ENCODE measurements at places on chromosomes 4 and X.

DNA sequence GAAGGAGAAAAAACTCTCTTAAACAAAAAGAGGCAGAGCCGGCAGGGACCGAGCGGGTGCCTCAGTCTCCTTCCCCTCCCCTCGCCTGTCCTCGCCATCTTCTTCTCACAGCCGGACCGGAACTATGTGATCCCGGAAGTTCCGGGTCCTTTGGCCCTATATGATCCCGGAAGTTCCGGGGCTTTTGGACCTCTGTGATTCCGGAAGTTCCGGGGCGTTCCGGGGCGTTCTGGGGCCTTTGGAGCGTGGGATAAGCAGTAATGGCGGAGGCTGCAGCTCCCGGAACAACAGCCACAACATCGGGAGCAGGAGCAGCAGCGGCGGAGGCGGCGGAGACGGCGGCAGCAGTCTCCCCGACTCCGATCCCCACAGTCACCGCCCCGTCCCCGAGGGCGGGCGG, 98.9 kb upstream of the MED14 start:
- DNase-seq: no peak

DNA sequence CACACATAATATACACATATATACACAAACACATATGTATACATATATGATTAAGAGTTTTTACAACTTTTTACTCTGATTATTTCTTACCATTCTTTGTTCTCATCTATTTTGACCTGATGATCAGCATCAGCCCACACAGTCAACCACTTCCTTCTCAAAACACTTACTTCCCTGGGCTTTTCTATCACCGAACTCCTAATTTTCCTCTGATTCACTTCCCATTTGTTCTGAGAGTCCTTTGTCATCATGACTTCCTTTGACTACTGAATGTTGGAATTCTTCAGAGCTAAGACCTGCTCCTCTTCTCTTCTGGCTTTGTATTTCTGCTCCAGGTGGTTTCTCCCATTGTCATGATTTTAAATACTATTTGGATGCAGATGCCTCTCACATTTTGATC, 209.5 kb upstream of the AFF2 start:
- no peak for DNase-seq

DNA sequence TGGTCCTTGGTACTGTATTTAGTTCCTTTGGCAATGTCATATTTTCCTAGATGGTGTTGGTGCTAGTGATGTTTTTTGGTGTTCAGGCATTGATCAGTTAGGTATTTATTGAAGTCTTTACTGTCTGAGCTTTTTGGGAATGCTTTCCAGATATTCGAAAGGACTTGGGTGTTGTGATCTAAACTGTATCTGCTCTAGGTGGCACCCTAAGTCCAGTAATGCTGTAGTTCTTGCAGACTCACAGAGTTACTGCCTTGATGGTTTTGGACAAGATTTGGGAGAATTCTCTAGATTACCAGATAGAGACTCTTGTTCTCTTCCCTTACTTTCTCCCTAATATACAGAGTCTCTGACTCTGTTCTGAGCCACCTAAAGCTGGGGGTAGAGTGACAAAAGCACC, 513.6 kb upstream of the PITX2 start:
- DNase-seq: peak; percentile 54

GRCh38 chr4:8320386-8320750, 50.8 kb downstream of the HTRA3 start:
- no peak for DNase-seq

DNA sequence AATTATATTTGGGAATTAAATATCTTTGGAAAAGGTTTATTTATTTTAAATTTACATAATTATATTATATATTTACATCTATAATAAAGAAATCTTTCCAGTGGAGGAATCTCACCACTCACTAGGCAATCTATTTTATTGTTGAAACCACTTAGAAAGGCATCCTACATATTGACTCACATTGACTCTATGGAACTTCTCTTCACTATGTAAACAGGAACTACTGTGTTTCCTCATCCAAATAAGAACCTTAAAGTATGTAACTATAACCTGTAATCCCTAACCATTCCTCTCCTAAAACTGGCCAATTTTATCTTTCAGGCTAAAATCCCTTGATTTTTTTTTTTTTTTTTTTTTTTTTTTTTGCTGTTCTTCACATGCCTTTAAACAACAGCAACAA, 268.7 kb downstream of the MAPK10 start:
- peak; percentile 45 for DNase-seq

DNA sequence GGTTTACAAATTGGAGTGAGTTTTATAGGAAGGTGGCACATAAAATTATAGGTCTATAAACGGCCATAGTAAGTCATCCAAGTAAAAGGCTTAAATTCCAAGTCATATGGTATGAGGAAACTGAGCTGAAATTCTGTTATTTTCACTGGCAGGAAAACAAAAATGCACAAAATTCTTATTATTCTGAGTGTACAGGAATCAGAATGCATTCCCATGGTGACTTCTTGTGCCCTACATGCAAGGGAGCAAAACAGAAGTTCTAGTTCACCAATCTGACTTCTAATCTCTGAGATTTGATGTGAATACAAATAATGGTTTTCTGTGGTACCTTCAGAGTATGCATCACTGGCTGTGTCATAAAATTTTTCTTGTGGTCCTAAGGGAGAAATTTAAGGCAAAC, 102.9 kb downstream of the CLCN4 start:
- no peak for DNase-seq

- no peak for DNase-seq
Observed at GRCh38 chr4:154516318-154517029, 24.9 kb upstream of the DCHS2 start.

DNA sequence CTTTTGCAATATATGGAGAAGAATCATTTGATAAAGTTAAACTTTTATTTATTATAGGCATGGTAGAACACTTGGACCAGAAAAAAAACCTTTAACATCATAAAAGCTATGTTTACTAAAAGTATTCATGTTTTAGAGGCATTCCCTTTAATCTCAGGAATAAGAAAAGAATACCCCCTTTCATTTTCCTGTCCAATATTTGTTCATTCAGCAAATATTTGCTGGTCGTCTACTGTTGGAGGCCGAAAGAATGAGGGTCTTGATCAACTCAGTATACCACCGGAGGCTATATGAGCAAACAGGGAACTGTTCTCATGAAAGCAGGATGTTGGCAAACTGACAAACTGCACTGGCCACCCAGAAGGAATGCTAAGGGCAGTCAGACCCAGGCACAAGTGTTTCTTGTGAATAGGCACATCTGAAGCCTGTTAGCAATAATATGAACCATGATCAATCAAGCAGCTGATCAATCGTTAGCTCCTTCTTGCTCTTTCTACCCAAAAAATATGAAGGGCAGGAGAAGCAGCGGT, 480.8 kb upstream of the FAT1 start:
- DNase-seq: peak; percentile 27

DNA sequence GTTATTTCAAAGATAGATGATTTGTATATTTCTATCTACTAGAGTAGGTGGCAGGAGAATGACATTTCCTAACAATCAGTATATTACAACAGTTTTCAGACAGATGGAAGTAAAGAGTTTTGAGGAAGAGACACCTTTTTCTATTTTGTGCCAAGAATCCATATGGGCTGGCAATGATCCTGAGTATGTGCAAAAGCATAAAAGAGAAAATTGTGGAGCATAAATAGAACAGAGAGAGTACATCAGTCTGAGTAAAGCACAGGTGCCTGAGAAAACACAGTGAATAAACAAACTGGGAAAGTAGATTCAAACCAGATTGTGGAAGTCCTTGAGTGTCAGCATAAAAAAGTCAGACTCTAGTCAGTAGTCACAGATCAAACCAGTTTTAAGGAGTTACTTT, 96.8 kb upstream of the WDR44 start:
- DNase-seq: no peak

- DNase-seq: no peak
Observed at GRCh38 chr4:176671532-176671931, 121.2 kb downstream of the VEGFC start.

GRCh38 chr4:141654098-141654497, 17.7 kb downstream of the IL15 start:
- DNase-seq: peak; percentile 46

DNA sequence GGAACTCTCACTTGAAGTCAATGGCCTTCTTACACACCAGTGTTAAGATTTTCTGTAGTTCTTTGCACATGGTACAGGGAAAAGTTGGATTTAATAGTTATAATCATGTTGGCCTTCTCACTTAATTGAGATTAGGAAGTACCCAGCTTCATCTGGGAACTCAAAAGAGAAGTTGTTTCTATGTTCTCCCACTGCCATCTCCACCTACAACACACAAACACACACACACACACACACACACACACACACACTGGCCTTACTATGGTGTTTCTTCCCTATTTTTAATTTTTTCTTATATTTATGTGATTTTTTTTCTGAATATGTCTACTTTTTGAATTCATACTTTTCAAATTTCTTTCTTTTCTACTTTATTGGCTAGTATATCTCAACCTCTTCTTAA, 10.0 kb upstream of the CHIC2 start:
- DNase-seq: no peak

- DNase-seq: no peak
Observed at GRCh38 chrX:74924449-74925224, 615 bp downstream of the NEXMIF start.

- DNase-seq: no peak
Observed at GRCh38 chrX:113906168-113906567, 677.7 kb upstream of the HTR2C start.

- peak; percentile 70 for DNase-seq
Observed at GRCh38 chr4:80538276-80538926, 202.9 kb downstream of the CFAP299 start.

- no peak for DNase-seq
Observed at GRCh38 chr4:65653740-65654361, 16.4 kb downstream of the EPHA5 start.

GRCh38 chr4:102546635-102547034, 45.5 kb downstream of the NFKB1 start:
- DNase-seq: no peak

- DNase-seq: no peak
Observed at GRCh38 chr4:144594471-144594986, 51.4 kb upstream of the HHIP start.

- no peak for DNase-seq
Observed at GRCh38 chr4:14667624-14668151, 334.6 kb upstream of the CPEB2 start.

- DNase-seq: no peak
Observed at GRCh38 chrX:108235986-108236385, 144.4 kb downstream of the ATG4A start.

GRCh38 chr4:8346838-8347605, 77.5 kb downstream of the HTRA3 start:
- no peak for DNase-seq

- peak; percentile 29 for DNase-seq
Observed at GRCh38 chrX:50691820-50692219, 122.2 kb downstream of the SHROOM4 start.

DNA sequence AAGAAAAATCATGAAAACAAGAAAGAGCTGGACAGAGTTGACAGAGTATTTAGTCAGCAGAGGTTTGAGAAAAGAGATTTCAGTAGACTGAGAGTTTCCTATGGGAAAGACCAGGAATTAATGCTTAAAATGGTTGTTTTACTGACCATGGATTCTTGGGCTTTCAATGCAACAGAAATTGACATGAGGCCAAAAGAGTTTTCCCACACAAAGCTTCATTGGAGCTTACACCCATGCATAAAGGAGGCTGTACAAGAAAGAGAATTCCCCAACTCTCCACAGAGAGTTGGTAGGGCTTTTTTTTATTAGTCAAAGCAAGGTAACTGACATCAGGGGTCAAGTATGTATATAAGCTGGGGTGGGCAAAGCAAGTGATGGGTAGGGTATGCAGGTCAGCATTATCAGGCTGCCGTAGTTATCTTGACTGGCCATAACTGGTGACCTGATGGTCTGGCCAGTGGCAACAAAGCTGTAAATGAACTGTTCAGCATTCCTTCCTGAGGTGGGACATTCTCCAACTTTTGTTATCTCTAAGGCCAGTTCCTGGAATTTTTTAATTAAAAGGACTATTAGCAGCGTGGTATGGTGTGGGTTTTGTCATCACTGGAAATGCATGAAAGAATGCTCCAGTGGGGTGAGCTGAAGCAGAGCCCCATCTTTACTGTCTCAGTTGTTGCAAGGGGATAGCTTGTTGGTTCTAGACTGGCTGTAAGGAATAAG, 117.0 kb downstream of the ADAM29 start:
- no peak for DNase-seq

GRCh38 chr4:36740796-36741310, 459.4 kb downstream of the DTHD1 start:
- no peak for DNase-seq

- DNase-seq: no peak
Observed at GRCh38 chr4:7609316-7609715, 174.6 kb upstream of the PSAPL1 start.

GRCh38 chr4:34679228-34679627, 1565.1 kb downstream of the ARAP2 start:
- DNase-seq: no peak

GRCh38 chrX:49761481-49761880, 65.7 kb upstream of the PAGE1 start:
- DNase-seq: peak; percentile 20

DNA sequence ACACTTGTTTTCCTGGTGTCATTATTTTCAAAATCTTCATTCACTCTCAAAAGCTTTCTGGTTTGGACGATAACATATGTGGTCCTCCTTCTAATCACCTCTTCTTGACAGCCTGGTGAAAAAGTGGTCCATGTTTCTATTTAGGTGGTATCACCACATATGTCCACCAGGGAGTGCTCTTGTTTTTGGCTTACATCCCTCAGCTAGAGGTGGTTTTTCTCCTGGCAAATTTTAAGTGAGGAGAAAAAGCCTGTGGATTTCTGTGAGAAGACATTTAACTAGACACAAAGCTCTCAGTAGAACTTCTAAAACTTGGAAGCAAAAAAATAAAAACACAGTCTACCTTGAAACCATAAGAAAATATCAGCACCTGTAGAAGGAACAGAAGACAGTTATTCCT, 58.0 kb upstream of the FRMPD4 start:
- peak; percentile 60 for DNase-seq

DNA sequence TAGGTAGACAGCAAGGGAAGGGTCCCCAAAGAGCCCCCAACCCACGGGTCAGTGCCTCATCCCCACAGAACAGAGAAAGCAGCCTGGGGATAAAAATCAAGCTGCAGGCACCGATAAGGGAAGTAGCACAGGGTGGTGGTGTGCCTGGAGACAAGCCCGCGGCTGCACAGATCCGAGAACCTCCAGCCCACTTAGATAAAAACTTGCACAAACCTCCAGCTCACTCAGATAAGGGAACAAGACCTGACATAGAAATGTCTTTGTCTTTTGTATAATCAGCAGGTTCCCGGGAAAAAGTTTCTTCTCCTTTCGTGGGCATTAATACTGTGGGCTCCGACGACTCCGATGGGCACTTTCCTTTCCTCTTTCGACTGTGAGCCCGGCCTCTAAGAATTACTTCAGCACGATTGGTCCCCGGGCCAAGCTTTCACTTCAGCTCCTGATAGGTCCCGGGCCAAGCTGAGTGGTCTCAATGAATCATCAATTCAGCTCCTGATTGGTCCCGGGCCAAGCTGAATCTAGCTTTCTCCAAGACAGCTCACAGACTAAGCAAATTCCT, 32.4 kb downstream of the PRDX4 start:
- DNase-seq: peak; percentile 6
